GF-D8 (cell line): ENCODE measurements at places on chromosomes 2 and 18.

DNA sequence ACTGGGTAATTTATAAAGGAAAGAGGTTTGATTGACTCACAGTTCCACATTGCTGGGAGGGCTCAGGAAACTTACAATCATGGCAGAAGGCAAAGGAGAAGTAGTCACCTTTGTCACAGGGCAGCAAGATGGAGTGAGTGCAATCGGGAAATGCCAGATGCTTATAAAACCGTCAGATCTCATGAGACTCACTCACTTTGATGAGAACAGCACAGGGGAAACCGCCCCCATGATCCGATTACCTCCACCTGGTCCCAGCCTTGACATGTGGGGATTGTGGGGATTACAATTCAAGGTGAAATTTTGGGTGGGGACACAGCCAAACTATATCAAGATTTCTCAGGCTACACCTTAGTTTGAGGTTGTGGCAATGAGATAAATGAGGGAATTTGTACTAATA is 54.9 kb downstream of the AKAIN1 start:
- DNase-seq: no peak

DNA sequence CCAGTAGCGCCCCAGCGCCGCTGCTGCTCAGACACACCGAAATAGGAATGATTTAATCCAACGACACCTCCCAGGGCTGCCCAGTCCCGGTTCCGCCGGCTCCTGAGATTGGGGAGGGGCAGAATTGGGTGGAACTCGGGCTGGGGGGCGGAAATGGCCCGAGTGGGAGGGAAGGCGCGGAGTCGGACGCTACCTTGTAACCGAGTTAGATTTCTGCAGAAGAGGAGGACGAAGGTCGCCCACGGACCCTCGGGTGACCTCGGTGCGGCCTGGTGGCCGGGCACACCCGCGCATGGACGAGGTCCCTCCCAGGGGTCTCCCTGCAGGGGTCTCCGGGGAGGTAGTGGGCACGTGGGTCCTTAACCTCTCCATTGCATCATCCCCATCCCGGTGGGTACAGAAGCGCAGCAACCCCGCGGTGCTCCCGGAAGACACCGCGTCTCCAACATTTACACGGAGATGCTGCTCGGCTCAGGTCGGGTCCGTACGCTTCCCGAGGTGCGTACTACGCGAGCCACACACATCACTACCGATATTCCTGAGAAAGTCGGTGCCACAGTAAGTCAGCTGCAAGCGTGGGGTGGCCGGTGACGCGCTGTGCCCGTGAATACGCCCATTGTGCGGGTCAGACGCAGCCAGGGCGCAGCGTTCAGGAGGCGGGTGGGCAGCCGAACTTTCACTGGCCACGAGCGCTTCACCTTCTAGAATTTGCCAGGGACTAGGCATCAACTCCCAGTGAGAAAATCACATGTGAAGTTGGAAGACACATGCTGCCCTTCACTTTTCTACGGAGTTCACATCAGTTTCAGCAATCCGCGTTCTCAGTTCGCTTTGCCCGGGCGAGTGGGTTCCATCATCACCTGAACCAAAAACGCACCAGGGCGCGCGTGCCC is 3.0 kb downstream of the ZNF516 start:
- DNase-seq: no peak

DNA sequence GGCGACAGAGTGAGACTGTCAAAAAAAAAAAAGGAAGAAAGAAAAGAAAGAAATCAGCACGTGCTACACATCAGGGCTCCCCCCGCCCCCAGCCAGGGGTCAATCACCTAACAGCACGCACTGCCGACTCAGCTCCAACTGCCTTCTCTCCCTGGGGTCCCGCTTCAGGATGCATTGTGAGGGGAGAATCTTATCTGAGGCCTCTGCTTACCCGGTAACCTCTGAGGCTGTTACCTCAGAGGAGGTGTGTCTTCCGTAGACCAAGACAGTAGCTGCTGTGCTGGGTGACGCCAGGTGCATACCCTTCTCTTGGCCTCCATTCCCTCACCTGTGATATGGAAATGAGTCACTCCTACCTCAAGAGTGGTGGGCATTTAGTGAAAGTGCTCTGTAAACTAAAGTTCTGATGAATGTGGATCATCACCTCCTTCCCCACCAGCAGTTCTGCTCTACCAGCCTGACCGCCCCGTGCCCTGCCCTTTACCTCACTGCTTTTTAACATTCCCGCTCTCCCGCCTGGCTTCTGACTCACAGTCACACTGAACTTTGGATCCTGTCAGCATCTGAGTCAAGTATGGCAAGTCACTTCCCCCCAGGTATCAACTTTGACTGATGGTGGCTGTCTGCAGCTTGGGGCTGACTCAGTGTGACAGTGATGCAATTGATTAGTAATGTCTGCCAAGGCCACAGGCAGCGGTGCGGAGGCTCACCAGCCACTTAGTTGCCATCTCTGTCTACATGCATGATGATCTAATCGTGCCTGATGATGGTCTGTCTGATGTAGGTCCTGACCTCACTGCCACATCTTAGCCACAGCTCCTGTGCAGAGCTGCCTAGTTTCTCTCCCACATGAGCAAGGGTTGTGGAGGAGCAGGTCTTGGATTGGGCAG is 20.1 kb downstream of the ARID5A start:
- no peak for DNase-seq

DNA sequence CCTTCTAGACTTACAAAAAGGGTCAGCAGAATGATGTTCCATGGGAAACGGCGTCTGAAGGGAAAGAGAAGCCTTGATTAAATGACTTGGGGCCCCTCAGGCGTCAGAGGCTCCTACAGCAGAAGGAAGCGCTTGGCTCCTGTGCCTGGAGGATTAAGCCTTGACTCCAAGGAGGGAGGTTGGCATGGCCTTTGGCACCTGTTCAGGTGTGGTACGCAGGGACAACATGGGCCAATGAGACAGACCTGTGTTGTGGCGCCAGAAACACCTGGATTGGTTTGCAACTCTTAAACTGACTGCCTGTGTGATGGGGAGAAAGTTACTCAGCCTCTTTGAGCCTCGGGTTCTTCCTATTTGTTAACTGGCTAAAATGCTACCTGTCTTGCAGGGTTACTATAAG is 7.6 kb downstream of the PNKD start:
- DNase-seq: no peak

DNA sequence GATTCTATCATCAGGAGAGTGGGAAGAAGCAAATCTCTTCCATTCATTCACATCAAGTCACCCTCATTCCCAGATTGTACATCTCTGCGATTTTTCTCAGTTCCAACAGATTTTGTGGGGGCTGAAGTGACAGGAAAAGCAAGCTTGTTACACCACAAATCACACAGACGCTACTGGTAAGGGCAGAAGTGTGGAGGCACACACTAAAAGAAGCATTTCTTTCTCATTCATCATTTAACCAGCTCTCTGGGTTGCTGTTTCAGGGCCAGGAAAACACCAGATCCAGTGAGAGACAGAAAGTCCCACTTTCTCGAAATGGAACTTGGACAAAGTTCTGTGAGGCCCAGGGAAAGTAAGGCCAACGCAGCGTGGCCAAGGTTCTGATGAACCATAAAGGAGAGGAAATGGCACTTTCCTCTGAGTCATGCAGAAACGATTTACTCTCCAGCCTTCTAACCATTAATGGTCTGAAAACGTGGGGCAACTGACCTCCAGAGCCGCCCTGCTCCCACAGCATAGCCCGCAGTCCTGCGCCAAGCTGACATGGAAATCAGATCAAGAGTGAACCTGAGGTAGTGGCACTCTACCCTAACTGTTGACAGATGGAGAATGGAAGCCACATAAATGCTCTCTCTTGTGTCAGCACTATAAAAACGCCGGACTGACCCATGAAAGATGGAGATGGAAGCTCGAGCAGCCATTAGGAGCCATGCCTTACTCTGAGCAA is 191.0 kb downstream of the C1D start:
- DNase-seq: no peak

GRCh38 chr2:227325839-227326195 is 766 bp downstream of the MFF start:
- DNase-seq: peak; percentile 22

- no peak for DNase-seq
Observed at GRCh38 chr2:130891966-130892365, 55.3 kb downstream of the ARHGEF4 start.

- DNase-seq: no peak
Observed at GRCh38 chr2:134416637-134417036, 162.8 kb downstream of the MGAT5 start.

DNA sequence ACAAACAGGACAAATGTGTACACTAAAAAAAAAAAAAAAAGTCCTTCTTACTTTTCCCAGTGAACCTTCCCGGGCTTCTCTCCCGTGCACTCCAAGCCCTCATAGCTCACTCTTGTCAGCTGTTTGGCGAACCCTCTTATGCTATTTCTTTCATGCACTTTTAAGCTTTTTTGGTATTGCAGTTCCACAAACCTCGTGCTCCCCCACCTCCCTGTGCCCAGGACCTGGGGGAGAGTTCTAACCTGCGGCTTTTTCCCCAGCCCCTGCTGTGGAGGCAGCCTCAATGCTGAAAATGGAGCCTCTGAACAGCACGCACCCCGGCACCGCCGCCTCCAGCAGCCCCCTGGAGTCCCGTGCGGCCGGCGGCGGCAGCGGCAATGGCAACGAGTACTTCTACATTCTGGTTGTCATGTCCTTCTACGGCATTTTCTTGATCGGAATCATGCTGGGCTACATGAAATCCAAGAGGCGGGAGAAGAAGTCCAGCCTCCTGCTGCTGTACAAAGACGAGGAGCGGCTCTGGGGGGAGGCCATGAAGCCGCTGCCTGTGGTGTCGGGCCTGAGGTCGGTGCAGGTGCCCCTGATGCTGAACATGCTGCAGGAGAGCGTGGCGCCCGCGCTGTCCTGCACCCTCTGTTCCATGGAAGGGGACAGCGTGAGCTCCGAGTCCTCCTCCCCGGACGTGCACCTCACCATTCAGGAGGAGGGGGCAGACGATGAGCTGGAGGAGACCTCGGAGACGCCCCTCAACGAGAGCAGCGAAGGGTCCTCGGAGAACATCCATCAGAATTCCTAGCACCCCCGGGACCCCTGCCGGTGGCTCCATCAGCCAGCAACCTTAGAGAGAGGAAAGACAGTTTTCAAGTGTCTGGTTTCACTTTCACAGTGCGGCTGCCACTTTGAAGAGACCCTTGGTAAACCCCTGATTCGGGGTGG is 826 bp downstream of the KCNE4 start:
- DNase-seq: no peak

- no peak for DNase-seq
Observed at GRCh38 chr2:40169430-40169829, 282.5 kb downstream of the SLC8A1 start.

GRCh38 chr18:54247511-54248175 is 21.7 kb upstream of the POLI start:
- DNase-seq: no peak

DNA sequence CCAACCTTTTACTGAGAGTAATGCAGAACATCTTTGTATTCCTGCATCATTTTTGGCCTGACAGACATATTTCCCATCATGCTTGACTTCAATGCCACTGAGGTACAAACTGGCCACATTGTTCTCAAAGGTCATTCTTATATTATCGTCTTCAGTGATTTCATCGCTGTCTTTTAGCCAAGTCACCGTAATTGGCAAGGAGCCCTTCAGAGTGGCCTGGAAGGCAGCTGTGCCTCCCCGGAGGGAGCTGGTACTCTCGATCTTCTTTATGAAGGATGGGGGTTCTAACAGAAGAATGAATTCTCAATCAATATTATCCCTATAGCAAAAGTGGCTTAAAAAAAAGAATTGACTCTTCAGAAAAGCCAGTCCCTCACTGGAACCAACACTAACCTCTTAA is 75.9 kb downstream of the TTN start:
- DNase-seq: no peak

DNA sequence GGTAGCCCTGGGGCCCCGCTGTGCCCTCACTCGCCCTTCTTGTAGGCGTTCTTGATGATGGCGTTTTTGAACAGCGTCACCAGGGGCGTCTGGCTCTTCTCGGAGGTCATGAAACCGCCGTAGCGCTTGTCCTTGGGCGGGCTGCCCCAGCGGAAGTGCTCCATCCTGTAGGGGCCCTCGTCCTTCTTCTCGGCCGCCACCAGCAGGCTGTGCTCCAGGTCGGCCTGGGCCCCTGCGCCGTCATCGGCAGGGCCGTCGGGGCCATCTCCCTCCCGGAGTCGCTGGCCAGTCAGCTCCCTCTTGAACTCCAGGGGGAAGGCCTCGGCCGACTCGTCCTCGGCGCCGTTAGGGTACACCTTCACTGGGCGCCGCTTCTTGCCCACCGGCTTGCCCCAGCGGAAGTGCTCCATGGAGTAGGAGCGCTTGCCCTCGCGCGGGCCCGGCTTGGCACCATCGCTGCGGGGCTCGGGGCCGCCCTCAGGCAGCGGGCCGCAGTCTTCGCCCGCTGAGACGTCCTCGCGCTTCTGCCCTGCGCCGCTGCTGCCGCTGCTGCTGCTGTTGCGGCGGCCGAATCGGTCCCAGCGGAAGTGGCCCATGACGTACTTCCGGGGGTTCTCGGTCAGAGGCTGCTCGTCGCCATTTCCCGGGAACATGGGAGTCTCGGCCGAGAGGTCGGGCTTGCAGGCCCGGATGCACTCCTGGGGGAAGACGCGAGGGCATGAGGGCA is 7.2 kb downstream of the POMC start:
- no peak for DNase-seq

GRCh38 chr2:175690113-175690837 is 311.8 kb downstream of the LNPK start:
- DNase-seq: peak; percentile 4

DNA sequence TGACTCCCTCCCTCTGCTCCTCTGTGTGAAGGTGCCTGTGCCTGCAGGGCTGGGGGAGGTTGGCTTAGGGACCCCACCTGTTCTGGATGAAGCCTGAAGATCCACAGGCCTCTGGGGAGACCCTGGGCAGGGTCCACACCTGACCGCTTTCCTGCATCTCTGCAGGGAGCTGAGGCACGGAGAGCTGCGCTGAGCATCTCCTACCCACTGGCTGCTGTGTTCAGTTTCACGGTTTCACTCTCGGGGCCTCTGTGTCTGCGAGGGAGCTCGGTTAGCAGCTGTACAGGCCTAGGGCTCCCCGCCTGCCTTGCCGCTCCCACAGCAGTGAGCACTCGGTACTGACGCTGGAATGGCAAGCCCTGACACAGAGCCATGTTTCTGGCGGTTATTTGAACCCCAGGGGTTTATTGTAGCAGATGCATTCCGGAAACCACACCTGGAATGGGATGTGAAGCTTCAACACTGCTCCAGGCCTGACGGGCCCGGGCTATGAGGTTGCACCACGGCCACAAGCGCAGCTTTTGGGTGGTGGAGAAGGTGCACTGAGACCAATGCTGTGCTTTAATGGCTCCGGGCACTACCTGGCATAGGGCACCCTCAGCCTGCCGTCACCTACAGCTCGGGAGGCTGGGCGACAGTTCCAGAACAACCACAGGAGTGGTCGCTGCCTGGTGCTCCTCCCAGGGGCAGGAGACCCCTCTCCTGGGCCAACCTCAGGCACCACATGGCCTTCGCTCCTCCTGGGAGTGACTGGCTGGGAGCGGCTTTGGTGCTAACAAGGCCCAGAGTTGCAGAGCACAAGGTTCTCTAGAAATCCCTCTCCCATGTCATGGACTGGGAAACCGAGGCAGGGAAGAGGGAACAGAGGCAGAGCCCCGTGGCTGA is 257.9 kb downstream of the NDUFA10 start:
- no peak for DNase-seq

DNA sequence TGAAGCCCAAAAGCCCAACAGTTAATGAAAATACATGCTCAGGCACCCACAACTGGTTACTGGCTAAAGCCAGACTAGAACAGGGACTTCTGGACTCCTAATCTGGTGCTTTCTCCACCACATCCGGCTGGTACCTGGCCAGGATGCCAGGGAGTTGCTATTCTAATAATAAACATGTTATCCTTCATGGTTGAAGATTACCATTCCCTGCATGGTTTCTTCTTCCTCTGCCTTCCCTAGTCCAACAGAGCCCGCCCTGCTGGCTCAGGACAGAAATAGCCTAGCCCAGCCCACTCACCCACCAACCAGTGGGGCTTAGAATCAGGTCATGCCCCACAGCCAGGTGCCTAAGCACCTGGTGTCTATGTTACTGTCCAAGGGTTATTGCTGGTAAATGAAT is 184.2 kb downstream of the TMEM247 start:
- DNase-seq: no peak
